ENCODE measurements at places on chromosomes 2 and 18. TPM values are rescaled to one million over a fixed set of nuclear protein-coding genes. Genes with fewer than 3 reads are reported as not detected.

The MAPK4 gene
- total RNA-seq: not detected

The GPR35 gene
- total RNA-seq: 14.4 TPM

The SCYGR4 gene
- total RNA-seq: not detected

The NETO1 gene
- not detected for total RNA-seq

The CHRNG gene
- not detected for total RNA-seq

The RGPD3 gene
- total RNA-seq: 0.37 TPM

Measured in T-helper 17 cell (primary cell).